Mesothelial cell of epicardium (in vitro differentiated cells): ENCODE measurements at places on chromosomes 13 and 19. TPM values are rescaled to one million over a fixed set of nuclear protein-coding genes. Genes with fewer than 3 reads are reported as not detected.

DNA sequence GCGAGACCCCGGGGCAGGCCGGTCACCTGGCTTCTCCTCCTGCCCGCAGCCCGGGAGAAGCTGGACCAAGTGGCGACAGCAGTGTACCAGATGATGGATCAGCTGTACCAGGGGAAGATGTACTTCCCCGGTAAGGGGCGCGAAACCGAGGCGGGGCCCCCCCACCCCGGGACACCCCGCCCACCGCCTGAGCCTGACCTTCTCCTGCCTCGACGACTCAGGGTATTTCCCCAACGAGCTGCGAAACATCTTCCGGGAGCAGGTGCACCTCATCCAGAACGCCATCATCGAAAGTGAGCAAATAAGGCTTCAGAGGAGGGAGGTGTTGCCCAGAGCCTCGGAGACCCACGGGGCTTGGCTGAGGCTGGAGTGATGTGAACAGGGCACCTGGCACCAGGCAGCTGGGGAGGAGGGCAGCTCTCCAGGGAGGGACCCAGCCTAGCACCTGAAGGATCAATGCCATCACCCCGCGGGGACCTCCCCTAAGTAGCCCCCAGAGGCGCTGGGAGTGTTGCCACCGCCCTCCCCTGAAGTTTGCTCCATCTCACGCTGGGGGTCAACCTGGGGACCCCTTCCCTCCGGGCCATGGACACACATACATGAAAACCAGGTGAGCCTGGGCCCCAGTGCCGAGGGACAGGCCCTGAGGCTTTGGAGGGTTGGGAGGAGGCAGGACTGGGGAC, 629 bp downstream of the IZUMO4 start:
- no peak for DNase-seq

C5AR1 gene
- total RNA-seq: 0.47 to 1.2 TPM (median 0.98 TPM) in 3 replicates

GRCh38 chr19:40682431-40682964, 8.0 kb downstream of the NUMBL start:
- no peak for DNase-seq

FAM124A gene
- total RNA-seq: 0.66 to 0.91 TPM (median 0.78 TPM) in 3 replicates
